Heart left ventricle (tissue), 16 donors: ENCODE measurements at places on chromosomes 1 and 21.

- DNase-seq, result no peak
These were observed 1.1 kb upstream of the TTC39A start for GRCh38 chr1:51331206-51332100.

DNA sequence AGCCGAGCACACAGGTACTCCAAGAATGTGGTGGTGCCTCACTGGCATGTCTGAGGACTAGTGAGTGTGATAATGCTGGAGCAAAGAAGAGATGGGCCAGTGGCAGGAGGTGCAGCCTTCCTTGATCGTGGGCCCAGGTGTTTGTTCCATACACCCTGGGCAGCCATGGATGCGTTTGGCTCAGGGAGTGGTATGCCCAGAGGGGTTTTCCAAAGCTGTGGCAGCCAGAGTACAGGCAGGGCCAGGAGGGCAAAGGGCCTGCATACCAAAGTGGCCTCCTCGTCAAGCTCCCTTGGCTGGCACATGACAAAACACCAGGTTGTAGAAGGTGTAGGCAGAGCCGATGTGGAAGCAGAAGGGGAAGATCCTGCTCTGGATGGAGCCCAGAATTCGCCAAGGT lies 19.0 kb downstream of the PARS2 start:
- no peak for DNase-seq

DNA sequence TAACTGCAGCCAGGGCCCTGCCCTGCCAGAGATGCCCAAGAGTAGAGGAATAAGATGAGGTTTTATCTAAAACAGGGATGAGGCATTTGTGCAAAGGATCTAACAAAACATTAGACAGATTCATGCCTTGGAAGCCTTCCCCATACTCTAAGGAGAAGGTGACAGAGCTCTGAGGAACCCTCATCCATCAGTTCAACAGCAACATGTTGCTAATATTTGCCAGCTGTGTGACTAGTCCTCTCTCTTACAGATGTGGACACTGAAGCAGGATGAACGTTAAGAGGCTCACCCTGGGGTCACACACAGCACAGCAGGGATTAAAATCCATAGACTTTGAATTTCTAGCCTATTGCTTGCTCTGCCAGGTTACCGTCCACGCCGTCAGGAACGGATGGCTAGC lies 99.0 kb downstream of the ZBTB18 start:
- DNase-seq, result no peak

GRCh38 chr1:39410915-39411436 lies 80.5 kb upstream of the BMP8A start:
- DNase-seq, result peak; percentile 84

GRCh38 chr1:180881806-180882509 lies 30.7 kb upstream of the KIAA1614 start:
- no peak for DNase-seq

GRCh38 chr21:33014331-33014730 lies 11.4 kb upstream of the OLIG2 start:
- DNase-seq, result no peak

DNA sequence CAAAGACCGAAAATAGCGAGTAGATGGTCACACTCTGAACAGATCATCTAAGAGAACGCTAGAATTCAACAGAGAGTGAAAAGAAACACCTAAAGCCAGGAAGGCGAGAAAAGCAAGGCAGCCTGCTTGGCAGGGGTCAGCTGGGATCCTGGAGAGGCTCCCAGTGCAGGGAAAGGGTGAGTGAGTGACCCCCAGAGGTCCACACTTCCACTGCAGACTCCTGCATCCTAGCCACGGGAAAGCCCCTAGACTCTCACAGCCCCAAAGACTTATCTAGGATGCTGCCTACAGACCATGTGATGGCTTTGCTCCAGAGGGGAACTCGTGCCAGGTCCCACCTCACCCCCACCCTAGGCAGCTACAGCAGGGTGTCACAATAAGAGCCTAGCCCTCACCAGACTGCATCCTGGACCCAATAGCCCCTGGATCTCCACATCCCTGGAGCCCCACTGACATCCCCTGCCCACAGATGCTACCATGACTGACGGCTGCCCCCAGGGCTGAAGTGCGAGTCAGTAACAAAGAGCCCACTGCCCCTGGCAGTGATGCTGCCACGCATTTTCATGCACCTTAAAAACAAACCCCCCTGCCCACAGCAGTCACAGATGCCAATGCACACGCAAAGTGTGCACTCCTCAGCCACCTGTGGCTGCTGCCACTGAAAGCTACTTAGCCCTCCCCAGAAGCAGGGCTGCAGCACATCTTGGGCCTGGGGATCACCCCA lies 62.2 kb downstream of the PSMG1 start:
- no peak for DNase-seq

DNA sequence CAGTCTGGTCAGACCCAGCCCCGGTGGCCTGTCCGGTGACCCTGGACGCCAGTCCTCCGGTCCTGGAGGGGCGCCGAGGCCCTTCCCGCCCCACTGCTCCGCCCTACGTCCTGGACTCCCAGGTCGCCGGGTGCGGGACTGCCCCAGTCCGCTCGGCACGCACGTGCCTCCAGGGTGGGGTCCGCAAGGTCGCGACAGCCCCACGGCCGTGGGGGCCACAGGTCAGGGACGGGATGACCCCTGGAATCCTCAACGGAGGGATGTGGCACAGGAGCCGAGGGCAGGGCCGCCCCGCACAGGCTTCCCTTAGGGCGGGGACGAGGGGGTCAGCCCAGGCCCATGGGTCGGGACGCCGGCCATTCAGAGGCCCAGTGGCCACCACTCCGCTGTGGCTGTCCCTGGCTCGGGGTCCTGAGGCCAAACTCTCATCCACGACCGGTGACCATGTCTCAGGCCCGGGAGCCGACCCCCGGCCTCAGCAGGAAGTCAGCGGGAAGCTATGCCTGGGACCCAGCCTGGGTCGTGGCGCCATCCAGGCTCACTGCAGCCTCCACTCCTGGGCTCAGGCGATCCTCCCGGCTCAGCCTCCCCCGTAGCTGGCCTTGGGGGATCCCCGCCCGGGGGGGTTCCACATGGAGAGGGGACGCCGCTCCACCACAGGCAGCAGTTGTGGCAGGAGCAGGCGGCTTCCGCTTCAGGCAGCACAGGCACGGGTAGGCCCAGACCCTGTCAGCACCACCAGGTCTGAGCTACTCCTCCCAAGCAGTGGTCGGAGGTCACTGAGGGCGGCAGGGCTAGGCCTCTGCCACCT lies 599 bp upstream of the TMEM240 start:
- no peak for DNase-seq

DNA sequence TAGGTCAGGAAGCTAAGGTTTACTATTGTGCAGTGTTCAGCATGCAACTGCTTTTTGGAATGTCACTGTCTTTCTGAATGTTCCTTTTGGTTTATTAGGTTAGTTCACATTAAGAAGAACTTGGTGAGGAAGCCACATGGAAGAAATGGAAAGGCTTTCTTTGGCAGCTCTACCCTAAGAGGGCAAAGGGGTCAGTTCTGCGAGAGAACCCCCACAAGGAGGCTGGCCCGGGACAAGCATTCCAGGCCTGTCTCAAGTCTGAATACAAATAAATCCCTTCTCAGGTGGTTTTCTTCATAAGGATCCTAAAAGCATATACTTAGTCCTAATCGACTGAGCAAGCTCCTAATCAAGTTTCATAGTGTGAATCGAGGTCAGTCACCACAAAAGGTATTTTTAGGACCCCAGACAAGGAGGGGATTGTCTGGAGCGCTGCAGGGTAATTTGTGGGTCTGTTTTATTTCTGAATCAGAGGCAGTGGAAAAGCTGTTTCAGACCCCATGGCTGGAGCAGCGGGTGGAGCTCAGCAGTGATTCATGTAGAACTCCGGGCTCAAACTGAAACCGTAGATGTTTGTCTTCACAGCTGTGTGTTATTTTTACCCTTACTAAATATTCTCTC lies 63.3 kb downstream of the ERG start:
- DNase-seq, result no peak

DNA sequence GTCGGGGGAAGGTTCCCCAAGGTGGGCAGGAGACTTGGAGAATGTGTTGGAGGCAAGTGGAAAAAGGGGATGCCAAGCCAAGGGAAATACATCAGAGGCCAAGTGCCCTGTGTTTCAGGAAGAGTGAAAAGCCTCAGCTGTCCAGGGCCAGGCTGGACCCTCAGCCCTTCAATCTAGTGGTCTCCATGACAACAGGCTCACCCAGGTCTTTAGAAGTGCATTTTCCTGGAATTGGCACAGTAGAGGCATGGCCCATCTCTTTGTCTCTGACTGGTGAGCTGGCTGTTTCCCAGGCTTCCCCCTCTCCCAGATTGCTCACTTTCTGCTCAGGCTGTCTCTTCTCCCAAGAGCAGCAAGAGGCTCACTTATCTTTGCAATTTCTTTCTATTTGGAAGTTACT lies 10.4 kb upstream of the RHBG start:
- no peak for DNase-seq

DNA sequence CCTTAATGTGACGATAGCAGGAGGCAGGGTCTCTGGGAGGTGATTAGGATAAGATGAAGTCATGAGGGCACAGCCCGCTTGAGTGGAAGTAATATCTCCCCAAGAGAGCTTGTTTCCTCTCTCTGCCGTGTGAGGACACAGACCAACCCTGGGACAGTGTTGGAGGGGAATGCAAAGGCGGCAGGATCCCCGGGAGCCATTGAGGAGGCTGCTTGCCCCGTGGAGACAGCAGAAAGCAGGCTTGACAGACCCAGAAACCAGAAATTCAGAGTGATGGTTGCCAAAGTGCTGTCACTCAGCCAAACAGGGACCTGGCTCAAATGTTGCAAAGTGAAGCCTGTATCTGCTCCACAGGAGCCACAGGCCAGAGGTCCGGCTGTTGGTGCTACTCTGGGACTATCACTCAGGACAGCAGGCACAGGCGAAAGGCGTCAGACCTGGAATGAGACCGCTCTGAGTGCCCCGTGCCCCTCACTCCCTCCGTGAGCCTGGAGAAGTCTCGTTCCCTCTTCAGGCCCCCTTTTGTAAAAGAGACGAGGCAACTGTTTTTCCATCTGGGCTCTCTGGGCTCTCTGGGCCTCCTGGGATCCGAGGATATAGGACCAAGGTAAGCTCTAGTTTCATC lies 96.6 kb upstream of the VANGL1 start:
- no peak for DNase-seq

GRCh38 chr1:20035114-20035513 lies 34.9 kb upstream of the PLA2G5 start:
- DNase-seq, result peak; percentile 51

GRCh38 chr1:166675213-166675612 lies 164.1 kb upstream of the POGK start:
- no peak for DNase-seq

DNA sequence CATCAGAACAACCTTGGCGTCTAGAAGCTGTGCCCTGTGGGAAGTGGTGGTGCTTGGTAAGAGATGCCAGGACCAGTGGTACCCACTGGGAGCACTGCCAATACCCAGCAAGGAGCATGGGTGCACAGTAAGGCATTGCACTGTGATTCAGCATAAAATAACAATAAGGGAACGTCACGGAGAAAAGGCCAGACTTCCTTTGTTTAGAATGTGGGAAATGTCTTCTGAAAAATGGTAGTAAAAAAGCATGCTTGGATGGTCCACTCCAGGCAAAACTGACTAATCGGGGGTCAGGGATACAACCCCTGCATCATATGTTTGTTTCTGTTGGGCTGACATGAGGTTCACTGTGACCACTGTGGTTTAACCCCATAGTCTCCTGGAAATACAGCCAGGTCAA lies 14.7 kb downstream of the METTL18 start:
- DNase-seq, result no peak

- no peak for DNase-seq
These were observed 4.8 kb downstream of the MGST3 start for GRCh38 chr1:165635823-165636222.

DNA sequence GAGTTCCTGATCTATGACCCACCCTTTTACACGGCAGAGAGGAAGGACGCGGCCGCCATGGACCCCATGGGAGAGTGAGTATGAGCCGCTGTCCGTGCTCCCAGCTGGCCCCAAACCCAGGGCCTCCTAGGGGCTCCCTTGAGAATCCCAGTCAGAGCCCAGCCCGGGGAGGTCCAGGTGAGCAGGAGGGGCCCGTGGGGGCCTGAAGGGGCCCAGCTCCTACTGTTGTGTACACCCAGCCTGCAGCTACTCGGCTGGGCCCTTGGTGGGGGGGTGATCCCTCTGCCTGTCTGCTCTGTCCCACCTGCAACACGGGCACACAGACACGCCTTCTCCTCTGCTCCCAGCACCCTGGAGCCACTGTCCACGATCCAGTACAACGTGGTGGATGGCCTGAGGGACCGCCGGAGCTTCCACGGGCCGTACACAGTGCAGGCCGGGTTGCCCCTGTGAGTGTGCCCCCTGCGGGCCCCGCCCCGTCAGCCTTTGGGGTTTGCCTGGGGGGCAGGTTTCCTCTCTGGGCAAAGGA lies 28.6 kb upstream of the LRRC3 start:
- DNase-seq, result no peak

- no peak for DNase-seq
These were observed 46.5 kb downstream of the RAP1GAP start for GRCh38 chr1:21622466-21623315.
